Activated T-cell treated with anti-CD3 and anti-CD28 coated beads, Interleukin-2, amount 50 U/mL, for 48 hours (primary cell): ENCODE measurements at places on chromosomes 2 and 18.

DNA sequence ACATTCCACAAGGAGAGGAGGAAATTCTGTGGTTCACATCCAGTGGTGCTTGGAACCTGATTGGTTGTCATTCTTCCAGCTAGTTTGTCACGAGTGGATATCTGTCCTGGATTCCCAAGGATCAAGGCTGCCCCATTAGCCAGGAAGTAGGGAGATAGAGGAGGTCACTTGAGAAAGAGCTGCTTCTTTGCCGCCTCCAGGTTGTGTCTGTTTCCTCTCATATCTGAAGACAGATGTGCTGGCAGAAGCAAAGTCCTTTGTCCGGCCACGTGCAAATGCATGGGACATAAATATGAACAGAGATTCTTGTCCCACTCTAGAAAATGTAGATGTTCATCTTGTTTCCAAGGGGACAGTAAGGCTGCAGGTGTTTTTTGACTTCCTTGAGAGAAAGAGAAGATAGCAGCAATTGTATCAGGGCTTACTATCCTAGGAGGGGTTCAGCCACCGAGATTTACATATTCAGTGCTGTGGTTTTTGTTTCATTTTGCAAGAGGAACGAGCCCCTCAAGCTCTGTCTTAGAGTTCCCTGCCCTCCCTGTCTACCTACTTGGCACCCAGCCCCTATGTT is 174.4 kb downstream of the RPIA start:
- DNase-seq = no peak

DNA sequence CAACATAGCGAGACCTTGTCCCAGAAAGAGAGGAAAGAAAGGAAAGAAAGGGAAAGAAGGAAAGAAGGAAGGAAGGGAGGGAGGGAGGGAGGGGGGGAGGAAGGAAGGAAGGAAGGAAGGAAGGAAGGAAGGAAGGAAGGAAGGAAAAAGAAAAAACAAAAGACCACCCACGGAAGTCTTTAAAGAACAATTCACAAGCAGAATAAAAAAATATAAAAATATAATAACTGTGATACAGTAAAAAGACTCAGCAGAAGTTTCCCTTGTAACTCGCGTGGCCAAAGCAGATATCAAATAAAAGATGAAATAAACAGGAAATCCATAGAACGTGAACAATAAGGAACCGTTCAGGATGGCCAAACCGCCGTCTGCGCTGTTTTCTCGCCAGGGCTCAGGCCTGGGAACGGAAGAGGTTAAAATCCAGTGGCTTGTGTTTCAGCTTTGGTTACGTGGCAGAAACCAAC is 1.2 kb upstream of the SLC1A4 start:
- no peak for DNase-seq

DNA sequence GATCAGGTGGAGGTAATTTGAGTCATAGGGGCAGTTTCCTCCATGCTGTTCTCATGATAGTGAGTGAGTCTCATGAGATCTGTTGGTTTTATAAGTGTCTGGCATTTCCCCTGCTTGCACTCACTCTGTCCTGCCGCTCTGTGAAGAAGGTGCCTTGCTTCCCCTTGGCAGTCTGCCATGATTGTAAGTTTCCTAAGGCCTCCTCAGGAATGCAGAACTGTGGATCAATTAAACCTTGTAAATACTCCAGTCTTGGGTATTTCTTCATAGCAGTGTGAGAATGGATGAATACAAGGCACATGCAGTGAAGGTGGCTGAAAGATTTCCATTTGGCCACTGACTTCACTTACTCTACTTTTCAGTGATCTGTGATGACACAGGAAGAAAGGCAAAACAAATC is 133.7 kb downstream of the SH3BP4 start:
- DNase-seq = no peak

DNA sequence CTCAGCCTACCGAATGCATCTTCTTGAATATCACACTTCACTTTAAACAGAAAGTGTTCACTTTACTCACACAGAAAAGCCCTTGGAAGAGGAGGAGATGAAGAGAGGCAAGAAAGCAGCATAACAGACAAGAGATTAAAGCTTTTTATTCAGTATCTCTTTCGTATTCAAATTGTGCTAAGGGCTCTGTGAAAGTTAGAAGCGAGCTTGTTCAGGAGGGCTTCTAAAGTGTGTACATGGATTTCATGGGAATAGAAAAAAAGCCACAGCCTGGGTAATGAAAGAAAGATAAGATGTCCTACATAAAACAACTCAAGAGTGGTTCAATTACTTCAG is 531.9 kb downstream of the TMEM182 start:
- DNase-seq = no peak

DNA sequence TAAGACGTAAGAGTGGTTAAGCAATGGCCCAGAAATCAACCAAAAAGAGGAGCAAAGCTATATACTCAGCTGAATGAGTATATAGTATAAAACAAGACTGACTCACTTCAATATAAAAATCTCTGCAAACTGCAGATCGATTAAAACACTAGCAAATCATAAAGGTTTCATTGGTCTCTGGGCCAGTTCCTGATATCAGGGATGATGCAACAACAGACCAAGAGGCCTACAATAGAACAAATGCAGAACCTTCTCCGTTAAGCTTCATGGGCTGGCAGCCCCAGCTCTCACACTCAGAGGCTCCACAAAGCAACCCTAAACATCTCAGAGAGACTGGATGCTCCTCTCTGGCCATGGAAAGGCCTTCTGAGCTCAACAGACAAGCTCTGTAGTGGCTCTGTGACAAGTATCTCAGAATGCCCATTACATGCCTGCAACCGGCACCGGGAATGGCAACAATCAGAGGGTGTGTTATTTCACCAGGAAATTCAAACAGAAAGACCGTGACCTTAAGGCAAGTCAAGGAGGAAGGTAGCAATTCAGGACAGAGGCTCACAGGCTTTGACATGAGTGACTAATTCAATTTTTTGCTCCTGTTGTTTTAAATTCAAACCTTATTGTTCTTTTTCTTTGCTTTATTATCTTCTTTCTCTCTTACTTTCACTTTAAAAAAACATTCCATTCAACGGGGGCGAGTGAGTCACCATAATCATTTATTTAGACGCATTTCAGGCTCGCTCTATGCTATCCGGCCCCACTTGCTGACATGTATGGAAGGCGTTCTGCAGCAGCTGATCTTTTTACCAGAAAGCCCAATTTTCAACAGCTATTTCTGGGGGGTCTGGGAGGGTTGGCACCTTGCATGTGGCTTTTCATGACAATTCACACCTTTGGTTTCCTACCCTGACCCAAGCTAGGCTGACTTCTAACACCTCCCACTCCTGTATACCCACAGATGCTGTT is 15.1 kb downstream of the CYRIA start:
- DNase-seq = no peak

GRCh38 chr2:122180972-122181371 is 425.5 kb downstream of the TSN start:
- no peak for DNase-seq

DNA sequence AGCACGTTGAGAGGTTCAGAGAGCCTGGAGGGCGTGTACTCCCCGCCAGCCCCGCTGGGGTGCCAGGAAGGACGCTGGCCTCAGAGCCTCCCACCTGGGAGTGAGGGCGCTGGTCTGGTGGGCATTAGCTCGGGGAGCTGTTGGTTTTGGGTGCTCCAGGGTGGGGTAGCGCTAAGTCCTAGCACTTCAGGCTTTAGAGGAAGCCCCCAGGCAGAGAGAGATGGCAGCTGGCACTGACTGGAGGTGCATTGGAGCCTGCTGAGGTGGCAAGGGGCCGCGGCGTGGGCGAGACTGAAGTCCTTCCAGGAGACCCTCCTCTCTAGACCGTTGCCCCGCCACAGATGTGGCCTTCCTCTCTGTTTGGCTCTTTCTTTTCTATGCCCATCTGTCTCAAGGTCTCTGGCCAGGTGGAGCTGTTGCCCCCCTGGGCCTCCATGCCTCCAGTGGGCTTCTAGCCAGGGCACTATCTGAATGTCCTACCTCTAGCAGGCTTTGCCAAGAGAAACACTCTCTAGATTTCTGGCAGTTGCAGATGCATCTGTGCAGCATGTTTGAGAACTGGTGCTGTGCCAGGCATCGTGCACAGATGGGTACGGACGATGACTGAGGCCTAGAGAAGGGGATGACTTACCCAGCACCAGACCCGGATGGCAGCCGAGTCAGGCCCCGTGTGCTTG is 6.6 kb downstream of the CAPN10 start:
- no peak for DNase-seq

GRCh38 chr2:21165350-21165749 is 41.6 kb downstream of the TDRD15 start:
- DNase-seq = no peak

DNA sequence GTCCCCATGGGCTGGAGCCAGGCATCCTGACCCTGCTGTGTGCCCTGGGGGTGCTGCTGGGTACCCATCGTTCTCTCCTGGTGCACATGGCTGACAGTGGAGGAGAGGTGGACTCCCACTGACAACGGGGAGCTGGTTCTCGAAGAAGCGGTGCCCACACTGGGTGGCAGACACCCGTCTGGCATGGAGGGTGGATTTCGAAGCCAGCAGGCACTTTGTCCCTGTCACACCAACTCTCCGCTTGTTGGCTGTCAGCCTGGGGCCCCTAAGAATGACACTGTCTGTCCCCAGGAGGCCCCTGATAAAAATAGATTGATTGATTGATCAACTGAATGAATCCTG is 55.4 kb downstream of the RTP5 start:
- DNase-seq = no peak

DNA sequence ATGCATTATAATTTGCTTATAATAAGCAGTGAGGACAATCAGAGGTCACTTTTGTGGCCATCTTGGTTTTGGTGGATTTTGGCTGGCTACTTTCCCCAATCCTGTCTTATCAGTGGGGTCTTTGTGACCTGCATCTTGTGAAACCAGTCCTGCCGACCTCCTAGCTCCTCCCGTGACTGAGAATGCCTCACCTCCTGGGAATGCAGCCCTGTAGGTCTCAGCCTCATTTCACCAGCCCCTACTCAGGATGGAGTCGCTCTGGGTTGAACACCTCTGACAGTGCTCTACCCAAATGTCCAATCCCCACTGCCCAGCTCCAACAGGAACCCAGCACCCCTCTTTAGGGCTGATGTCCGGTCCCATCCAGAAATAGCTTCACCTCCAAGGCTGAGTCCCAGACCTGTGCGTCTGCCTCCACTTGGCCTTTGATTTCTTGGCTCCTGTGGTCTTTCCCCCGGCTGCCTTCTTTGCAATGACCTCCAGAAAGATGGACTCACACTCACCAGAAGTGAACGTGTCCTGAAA is 31.3 kb upstream of the PXDN start:
- no peak for DNase-seq

DNA sequence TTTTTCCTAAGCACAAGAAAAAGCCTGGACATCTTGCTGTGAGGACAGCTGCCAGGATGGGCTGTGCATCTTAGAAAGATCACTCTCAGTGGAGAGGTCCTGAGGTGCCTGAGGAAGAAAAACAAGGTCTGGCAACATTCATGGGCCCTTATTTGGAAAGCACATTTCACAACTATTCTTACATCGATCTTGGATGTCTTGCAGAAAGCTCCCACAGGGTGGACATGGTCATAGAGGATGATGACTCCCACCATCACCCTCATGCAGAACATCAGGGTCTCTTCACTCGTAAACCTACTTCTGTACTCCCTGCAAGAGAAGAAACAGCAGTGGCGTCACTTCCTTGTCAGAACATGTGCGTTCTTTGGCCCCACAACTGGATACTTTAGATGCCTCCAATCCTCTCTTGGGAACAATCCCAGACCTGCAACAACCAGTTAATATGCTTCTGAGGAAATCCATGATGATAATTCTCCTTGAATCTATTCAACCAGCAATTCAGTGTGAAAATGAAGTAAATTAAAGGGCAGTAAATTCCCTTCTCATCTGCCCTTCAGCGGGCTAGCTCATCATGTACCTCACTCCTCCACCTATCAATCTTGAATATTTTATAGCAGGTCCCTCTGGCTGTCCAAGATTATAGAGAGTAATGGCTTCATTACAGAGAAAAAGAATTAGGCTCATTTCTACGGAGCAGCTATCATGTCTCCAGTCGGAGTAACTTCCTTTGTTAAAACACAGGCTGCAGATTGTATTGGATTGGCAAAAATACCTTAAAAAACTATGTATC is 106.2 kb downstream of the CYRIA start:
- DNase-seq = no peak

GRCh38 chr2:182943339-182943738 is 76.9 kb upstream of the FRZB start:
- DNase-seq = no peak

- no peak for DNase-seq
Observed at GRCh38 chr2:109434351-109434750, 179.4 kb downstream of the SEPTIN10 start.
